ENCODE measurements at places on chromosomes 12 and 14.

DNA sequence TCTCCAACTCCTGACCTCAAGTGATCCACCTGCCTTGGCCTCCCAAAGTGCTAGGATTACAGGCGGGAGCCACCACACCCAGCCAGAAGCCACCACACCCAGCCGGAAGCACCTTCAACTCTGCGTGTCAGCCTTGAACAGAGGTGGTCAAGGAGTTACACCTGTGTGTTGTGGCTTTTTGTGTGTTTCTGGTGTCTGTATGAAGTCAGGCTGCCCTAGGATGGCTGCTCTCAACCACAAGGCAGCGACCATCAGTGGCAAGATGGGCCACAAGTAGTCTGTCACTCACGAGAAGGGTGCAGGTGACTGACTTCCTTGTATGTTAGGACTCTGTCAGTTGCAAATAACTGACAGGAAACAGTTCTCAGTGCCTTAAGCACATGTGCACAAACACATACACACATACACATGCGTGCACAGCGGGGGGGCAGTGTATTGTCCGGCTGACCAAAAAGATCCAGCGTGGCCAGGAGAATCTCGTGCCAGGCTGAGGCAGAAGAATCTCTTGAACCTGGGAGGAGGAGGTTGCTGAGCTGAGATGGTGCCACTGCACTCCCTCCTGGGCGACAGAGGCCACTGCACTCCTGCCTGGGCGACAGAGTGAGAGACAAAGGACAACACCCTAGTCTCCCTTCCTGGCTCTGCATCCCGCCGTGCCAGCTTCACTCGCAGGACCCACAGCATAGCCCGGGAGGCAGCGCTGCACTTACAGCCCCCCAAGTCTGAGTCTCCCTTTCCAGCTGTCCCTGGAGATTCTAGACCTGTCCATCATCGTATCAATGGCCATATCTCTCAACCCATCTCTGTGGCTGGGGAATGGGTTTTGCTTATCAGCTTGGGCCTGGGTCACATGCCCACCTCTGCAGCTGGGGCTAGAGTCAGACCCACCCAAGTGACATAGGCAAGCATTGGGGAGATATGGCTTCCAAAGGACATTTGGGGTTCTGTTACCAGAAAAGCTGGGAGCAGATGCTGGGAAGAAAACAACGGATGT is 13.7 kb downstream of the P2RX4 start:
- no peak for DNase-seq

GRCh38 chr12:20006871-20007730 is 361.2 kb upstream of the PDE3A start:
- DNase-seq = no peak

DNA sequence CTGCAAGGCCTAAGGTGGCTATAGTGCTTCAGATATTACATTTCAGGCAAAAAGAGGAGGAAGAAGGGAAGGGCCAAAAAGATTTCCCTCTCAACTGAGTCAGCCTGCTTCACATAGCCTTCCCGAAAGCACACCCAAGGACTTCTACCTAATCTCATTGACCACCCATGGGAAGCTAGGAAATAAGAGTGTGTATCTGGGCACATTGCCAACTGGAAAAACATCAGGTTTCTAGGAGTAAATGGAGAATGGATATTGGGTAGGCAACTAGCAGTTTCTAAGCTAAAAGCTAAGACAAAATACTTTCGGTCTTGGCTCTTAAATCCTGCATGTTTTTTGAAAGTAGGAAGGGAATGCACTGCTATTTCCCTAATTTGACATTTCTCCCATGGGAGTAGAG is 221.7 kb upstream of the GRIP1 start:
- no peak for DNase-seq

- no peak for DNase-seq
Observed at GRCh38 chr12:124661341-124661740, 93.9 kb upstream of the NCOR2 start.

DNA sequence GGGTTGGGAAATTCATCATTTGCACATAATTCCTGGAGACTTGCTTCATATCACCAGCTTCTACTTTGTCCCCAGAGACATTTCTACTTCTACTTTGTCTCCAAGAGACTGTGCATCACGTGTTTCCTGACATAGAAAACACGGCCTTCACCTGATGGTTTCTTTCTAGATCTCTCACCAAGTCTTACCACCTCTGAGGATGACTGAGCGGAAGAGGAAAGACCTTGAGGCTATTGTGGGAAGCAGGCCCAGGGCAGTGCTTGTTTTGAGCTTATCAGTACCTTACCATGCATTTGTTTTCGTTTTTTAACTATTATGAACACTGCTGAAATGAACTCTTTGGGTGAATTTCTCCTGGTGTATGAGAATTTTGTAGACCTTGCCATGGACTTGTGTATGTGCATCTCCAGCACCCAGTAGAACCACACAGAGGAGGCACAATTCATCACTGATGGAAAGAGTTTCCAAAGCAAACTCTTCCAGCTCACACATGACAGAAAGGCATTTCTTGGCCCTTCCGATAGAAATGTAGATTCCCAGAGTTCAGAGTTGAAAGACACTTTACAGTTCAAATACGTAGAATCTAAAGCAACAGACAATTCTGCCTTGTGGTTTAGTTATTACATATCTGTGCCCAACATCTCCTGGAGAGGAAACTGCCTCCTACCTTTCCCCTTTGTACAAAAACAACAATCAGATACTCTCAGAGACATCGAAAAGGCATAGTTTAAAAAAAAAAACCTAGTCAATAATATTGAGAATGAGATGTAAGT is 434.7 kb downstream of the FUT8 start:
- DNase-seq = peak; percentile 39

DNA sequence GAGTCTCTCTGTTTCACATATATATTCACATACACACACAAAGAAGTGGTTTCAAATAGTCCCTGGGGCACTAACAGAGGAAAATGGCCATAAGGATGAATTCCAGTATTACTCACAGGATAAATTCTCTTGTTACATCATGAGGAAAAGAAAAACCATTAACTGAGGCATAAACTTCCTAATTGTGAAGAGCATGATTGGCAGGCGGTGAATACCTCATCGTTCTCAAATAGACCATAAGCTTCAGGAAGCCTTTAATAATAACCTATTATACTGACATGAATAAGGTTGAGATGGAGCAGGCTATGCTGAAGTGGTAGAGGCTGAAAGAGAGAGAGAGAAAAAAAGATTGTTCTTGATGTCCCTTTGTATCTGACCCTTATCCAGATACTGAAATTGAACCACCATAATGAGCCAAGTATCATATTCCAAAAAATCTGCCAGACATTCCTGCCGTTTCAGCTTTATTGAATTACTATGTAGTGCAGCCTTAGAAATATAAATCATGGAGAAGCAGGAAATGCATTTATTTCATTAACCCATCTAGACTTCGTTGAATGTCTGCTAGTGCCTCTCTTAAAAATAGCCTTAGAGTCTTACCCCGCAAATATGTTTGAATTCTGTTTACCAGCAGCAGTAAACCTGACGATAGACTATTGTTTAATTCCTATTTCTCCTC is 86.8 kb downstream of the NUAK1 start:
- no peak for DNase-seq

DNA sequence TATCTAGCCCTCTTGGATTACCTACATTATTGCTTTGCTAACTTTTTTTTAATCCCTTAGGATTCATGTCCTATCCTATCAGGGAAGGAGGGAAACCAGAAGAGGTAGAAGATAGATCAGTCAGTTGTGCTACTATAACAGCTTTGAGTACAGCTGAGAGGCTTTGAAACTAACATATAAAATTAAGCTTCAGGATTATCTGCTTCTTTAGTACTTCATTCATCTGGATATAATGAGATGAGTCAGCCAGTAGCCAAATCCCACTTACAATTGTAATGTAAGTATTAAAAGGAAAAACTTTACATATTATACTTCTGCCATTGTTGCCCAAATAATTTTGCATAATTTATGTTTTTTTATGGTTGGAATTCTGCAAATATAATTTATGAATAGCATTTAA is 33.4 kb upstream of the ANO6 start:
- no peak for DNase-seq
